ENCODE measurements at places on chromosomes 6 and 20.

- DNase-seq, result no peak
Observed at GRCh38 chr20:63056236-63057170, 49.7 kb upstream of the BHLHE23 start.

- DNase-seq, result no peak
Observed at GRCh38 chr20:49388744-49389143, 93.7 kb downstream of the KCNB1 start.

DNA sequence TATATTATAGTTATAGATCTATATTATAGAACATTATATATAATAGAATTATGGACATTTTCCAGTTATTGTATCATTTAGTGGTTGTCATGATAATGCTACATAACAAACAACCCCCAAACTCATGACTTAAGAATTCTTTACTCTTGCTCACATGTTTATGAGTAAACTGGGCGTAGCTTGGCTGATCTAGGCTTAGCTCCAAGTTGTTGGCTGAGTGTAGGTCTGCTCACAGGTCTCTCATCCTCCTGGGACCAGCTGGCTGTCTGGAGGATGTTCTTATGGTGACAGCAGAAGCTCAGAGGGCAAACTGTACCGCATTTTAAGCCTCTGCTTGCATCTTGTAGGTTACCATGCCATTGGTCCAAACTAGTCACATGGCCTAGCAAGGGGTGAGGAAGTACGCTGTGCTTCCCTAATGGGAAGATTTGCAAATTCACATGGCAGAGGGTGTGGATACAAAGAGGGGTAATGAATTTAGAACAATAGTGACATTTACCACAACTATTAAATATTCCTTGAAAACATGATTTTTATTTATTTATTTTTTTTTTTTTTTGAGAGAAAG, 34.2 kb downstream of the ARHGAP40 start:
- no peak for DNase-seq

DNA sequence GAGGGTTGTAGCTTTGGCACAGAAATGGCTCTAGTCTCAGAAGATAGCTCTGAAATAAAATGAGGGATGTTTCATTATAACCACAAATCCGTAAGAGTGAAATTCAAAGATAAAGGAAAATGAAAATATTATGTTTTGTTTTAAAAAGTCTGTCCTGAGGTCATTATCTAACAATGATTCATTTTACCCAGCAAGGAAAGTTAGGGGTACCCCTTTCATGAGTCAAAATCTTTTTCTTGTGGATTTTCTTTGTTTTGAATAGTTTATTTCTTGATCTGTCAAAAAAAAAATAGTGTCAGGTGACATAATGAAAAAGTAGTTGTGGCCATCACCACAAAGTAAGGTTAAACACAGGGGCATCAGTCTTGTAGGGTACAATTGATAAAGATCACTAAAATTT, 59.7 kb upstream of the MYB start:
- no peak for DNase-seq

DNA sequence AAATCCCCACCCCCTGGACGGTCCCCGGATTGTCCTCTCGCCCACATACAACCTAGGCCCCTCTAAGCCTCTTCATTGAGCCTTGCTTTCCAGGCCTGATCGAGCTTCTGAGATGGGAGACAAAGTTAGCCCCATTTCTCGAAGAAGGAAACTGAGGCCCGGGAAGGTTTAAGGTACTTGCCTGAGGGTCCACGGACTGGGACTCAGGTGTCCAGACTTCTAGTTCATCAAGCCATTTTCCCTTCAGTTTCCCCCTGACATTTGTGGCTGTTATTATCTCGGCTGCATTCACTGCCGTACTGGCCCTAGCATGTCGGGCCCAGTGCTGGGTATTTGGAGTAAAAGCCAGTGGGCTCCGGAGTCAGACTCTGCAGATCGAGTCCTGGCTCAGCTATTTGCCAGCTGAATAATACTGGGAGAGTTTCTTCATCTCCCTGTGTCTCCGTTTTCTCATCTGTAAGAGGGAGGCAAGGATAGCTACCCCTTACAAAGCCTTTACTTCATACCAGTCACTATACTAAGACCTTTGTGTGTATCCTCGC, 633 bp downstream of the RPRD1B start:
- DNase-seq, result no peak

DNA sequence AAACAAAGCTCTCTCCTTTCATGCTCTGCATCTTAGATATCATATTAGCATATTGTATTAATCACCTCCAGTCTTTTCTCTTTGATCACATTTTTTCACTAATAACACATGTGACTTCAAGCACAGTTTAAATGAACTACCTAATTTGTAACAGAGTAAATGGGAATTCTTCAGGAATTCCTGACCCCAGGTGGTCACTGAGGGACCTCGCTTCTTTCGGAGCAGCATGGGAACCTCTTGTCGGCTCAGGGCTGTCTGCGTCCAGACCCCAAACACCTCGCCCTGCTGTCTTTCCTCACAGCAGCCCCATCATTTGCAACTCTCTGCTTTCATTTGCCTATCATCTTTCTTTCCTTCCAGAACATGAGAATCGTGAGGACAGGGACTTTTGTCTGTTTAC, 103.5 kb downstream of the DACT2 start:
- no peak for DNase-seq

All from stimulated activated CD4-positive, alpha-beta T cell treated with anti-CD3 and anti-CD28 coated beads, Interleukin-1b, Interleukin-23, amount 100 ng/mL, for 4 hours (primary cell).